ENCODE measurements at places on chromosomes 7 and 10. TPM values are rescaled to one million over a fixed set of nuclear protein-coding genes. Genes with fewer than 3 reads are reported as not detected.

Gene CPED1
- total RNA-seq = not detected

Gene INA
- total RNA-seq = 0.09 TPM

Gene HYAL4
- not detected for total RNA-seq

Gene PSD
- total RNA-seq = 3.6 TPM

Gene IDI2
- total RNA-seq = not detected

Gene NRP1
- total RNA-seq = 1.7 TPM

GRCh38 chr7:157905651-157906461, 569.1 kb downstream of the DNAJB6 start:
- no peak overlapping the region for H3K4me3 ChIP-seq
- no peaks in the 10 kb centered on the region for H3K4me1 ChIP-seq
- H3K27me3 ChIP-seq = peaks cover 4% of the 10 kb centered on the region
- DNase-seq = no peak
- H3K36me3 ChIP-seq = no peaks in the 10 kb centered on the region

DNA sequence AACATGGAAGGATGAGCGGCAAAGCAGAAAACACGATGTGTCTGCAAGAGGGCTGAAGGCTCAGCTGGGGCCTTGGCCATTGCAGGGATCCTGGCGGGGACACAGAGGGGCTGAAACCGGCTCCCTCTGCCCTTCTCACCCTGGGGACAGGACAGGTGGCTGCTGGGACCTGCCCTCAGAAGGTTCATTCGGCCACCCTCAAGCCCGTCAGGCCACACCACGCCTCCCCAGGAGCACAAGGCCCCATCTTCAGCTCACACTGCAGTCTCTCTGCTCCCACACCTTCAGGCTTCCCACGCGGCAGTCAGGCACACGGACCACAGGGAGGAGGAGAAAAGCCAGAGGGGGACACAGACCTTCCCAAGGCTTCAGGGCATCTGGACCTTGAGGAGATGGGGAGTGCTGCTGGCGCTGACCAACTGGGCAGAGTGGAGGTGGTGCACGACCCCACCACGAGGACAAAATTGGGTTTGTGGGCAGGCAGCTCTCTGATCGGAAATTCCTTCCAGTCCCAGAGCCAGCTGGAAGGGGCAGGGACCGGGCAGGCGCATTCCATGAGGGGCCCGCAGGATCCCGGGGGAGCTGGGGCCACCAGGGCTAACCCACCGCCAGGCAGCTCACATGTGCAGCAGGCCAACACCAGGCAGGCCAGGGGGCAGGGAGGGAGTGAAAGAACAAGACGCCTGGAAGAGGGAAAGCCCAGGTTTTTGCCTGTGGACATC, 104.0 kb downstream of the MAD1L1 start:
- H3K4me3 ChIP-seq = no peak overlapping the region
- H3K4me1 ChIP-seq = no peaks in the 10 kb centered on the region
- H3K27ac ChIP-seq = no peak overlapping the region
- no peaks in the 10 kb centered on the region for H3K27me3 ChIP-seq

- no peaks in the 10 kb centered on the region for H3K36me3 ChIP-seq
- DNase-seq = no peak
- no peak overlapping the region for H3K4me3 ChIP-seq
- H3K27me3 ChIP-seq = peaks cover 5% of the 10 kb centered on the region
- H3K27ac ChIP-seq = no peak overlapping the region
Observed at GRCh38 chr7:151968357-151968756, 12.1 kb downstream of the GALNTL5 start.

DNA sequence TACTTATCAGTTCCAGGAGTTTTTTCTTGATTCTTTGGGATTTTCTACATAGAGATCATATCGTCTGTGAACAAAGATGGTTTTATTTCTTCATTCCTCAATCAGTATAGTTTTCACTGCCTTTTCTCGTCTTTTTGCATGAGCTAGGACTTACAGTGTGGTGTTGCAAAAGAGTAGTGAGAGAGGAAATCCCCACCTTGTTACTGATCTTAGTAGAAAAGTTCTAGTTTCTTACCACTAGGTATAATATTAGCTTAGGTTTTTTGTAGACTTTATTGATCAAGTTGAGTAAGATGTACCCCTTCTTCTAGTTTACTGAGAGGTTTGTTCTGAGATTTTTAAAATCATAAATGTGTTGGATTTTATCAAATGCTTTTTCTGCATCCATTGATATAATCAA, 123.3 kb downstream of the TMEM26 start:
- no peak for DNase-seq
- no peak overlapping the region for H3K4me3 ChIP-seq
- no peaks in the 10 kb centered on the region for H3K4me1 ChIP-seq
- H3K36me3 ChIP-seq = no peaks in the 10 kb centered on the region
- no peak overlapping the region for H3K27ac ChIP-seq
- peaks cover 5% of the 10 kb centered on the region for H3K27me3 ChIP-seq

GRCh38 chr10:44961230-44961571, 1.6 kb downstream of the RASSF4 start:
- no peak overlapping the region for H3K27ac ChIP-seq
- peaks cover 8% of the 10 kb centered on the region for H3K36me3 ChIP-seq
- no peaks in the 10 kb centered on the region for H3K27me3 ChIP-seq
- H3K4me3 ChIP-seq = no peak overlapping the region
- DNase-seq = no peak
- peaks cover 25% of the 10 kb centered on the region for H3K4me1 ChIP-seq

GRCh38 chr7:40541336-40541735, 406.5 kb downstream of the SUGCT start:
- DNase-seq = no peak
- no peaks in the 10 kb centered on the region for H3K4me1 ChIP-seq
- no peak overlapping the region for H3K4me3 ChIP-seq
- no peak overlapping the region for H3K27ac ChIP-seq
- no peaks in the 10 kb centered on the region for H3K27me3 ChIP-seq

- no peaks in the 10 kb centered on the region for H3K4me1 ChIP-seq
- H3K27ac ChIP-seq = no peak overlapping the region
- H3K27me3 ChIP-seq = no peaks in the 10 kb centered on the region
- no peak overlapping the region for H3K4me3 ChIP-seq
- no peak for DNase-seq
Observed at GRCh38 chr7:13540429-13540828, 449.0 kb downstream of the ETV1 start.

GRCh38 chr7:53383131-53383530, 347.7 kb downstream of the POM121L12 start:
- H3K4me3 ChIP-seq = no peak overlapping the region
- no peaks in the 10 kb centered on the region for H3K4me1 ChIP-seq
- H3K27ac ChIP-seq = no peak overlapping the region
- DNase-seq = no peak
- no peaks in the 10 kb centered on the region for H3K36me3 ChIP-seq

DNA sequence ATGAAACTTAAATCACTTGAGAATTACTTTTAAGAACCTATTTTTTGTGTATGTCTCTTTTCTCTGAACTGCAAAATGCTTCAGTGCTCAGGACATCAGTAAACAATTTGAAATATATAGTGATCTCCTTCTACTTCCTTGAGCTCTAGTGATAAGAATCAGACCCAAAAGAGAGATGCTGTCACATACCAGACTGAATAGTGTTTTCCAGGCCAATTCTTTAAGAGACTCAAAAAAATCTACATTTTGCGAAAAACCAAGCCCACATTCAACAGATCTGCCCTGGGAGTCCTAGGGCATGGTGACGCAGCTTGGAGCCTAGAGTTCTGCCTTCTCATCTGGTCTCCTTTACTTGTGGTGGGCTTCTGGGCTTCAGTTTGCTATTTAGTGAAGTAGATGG, 72.1 kb upstream of the SLC13A1 start:
- H3K27ac ChIP-seq = no peak overlapping the region
- no peaks in the 10 kb centered on the region for H3K4me1 ChIP-seq
- H3K4me3 ChIP-seq = no peak overlapping the region
- no peak for DNase-seq

Data from activated naive CD8-positive, alpha-beta T cell treated with anti-CD3 and anti-CD28 coated beads, Interleukin-2, amount 10 ng/mL, durations not matched to agents 7 days and 5 days (primary cell).